ENCODE measurements at places on chromosomes 3 and 15. TPM values are rescaled to one million over a fixed set of nuclear protein-coding genes. Genes with fewer than 3 reads are reported as not detected.

DNA sequence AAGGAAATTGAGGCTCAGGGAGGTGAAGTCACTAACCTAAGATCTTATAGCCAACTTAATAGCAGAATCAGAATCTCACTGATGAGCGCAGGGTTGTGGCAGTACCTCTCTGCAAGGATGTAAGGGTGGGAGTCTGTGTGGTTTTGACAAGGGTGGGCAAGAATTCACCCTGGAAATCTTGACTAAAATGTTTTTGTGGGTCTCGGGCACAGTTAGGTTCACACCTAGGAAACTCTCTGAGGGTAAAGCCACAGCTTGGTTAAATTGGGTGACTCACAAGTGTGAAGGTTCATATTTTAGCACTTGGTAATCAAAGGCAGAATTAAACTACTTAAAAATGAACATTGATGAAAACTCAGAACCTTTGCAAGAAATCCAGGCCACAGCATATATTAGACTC, 178.2 kb upstream of the EOMES start:
- no peak for DNase-seq

DNA sequence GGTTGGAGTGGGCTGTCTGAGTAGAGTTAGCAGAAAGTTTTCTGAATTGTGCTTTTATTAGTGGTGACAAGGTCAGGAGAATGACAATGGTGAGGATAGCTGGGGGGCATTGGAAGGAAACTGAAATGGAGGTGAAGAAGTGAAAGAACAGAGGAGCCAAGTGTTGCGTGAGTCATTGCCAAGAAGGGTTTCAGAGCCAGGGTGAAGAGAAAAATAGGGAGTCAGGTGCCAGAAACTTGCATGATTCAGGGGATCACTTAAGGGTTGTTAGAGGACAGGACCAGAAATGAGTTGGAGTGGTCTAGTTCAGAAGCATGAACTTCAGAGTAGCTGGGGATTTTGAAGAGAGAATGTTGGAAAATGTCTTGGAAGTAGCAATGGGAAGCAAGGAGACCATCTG, 86.0 kb upstream of the GALNT15 start:
- DNase-seq: no peak

DNA sequence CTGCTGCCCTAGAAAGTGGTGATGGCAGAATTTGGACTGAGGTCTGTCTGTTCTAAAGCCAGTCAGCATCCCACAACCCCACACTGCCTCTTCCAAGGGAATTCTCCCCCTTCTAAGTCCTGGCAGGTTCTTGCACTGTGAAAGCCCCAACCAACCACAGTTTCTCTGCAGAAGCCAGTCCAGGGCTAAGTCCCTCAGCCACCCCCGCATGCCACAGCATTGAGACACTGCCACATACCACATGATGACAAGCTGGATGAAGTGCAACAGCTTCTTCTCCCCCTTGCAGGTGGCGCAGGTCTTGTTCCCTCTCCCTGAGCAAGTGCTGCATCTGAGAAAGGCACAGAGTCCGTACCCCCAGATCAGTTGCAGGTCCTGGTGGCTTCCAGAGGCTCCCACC, 18.6 kb downstream of the SSUH2 start:
- DNase-seq: no peak

GRCh38 chr3:161657786-161658185, 161.2 kb downstream of the OTOL1 start:
- DNase-seq: no peak

DNA sequence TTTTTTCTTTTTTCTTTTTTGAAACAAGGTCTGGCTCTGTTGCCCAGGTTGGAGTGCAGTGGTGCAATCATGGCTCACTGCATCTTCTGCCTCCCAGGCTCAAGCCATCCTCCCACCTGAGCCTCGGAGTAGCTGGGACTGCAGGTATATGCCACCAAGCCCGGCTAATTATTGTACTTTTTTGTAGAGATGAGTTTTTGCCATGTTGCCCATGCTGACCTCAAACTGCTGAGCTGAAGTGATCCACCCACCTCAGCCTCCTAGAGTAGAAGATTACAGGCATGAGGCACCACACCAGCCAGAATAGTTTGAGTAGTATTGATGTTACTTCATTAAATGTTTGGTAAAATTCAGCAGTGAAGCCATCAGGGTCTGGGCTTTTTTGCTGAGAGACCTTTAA, 251.8 kb downstream of the CADM2 start:
- no peak for DNase-seq

- DNase-seq: no peak
Observed at GRCh38 chr3:135181408-135181807, 386.3 kb downstream of the EPHB1 start.

DNA sequence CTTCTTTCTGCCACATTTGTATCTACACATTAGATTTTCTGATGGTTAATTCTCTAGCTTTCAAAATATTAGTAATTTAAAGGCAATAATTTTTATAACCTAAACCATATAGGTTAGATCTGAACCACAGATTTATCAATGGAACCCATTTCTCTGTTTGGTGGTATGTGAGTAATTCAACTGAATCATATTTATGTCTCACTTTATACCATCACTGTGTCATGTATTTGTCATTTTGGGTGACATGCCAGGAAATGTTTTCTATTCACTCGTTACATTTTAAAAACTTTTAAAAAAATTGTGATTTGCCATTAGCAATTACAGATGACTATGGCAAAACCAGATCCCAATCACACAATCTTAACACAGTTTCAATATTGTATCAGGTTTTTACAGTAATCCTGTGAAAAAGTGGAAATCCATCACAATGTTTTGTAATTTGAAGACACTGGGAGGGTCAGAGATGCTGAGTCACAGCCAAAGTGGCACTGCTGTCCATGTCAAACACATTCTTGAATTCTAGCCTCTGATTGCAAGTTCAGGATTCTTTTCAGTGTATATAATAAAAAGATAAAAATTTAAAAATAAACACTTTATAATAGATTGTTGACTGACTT, 356.0 kb upstream of the RBMS3 start:
- no peak for DNase-seq

GRCh38 chr3:41324156-41324475, 124.8 kb downstream of the CTNNB1 start:
- no peak for DNase-seq

GRCh38 chr15:56232058-56232457, 11.6 kb downstream of the RFX7 start:
- no peak for DNase-seq

DNA sequence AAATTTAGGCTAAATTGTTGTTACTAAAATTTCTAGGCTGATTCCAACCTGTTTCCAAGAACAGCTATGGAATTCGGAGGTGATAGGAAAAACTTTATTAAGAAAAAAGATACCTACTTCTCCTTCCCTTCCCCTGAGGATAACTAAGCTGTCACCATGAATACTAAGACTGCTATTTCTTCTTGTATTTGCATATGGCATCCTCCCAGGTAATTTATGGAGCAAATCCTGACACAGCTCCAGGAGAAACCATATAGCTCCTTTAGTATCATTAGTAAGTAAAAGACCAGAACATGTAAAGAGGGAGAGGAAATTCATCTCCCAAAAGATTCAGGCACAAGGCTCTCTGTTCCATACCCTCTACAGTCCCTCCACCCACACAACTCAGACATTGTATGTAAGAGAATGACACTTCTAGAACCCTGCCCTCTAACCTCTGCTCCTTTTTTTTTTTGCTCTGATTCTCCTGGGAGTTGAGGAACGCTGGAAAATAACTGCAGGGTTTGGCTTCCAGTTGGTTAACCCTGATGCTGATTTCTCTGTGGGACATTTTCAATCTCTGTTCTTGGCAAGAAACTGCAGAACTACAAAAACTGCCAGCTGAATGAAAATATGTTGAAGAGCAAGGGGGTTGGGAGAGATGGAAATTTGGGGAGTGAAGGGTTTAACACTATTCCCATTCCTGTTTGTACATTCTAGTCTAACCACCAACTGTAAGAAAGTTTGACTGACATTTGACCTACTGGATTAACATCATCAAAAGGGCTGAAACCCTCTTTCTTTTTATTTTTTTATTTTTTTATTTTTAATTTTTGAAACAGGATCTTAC, 14.2 kb upstream of the MAGI1 start:
- DNase-seq: no peak

GRCh38 chr3:79038057-79038456, 729.7 kb downstream of the ROBO1 start:
- DNase-seq: no peak

- DNase-seq: no peak
Observed at GRCh38 chr3:42500091-42500490, 2.4 kb upstream of the VIPR1 start.

DNA sequence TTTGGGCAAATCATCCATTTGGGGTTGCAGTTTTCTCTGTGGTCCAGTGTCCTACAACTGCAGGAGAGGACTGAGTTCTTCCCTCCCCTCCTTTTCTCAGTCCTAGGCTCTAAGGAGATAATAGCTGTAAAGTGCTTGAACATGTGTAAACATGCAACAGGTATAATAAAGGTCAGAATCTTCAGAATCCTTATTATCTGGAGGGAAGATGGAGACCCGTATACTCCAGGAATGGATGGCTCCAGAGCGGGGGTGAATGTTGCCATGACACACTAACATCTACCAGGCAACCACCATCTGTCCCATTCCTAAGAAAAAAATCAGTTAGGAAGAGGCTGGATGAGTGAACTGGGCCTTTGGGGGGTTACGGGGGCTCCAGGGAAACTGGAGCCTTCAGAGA, 39.7 kb upstream of the GLCE start:
- DNase-seq: no peak

GRCh38 chr3:177290633-177291032, 93.4 kb upstream of the TBL1XR1 start:
- DNase-seq: no peak

GRCh38 chr15:67025719-67026609, 39.4 kb upstream of the SMAD3 start:
- DNase-seq: no peak

- no peak for DNase-seq
Observed at GRCh38 chr15:70610541-70610940, 152.8 kb downstream of the UACA start.

GRCh38 chr15:69402816-69403215, 11.3 kb upstream of the KIF23 start:
- no peak for DNase-seq

- DNase-seq: no peak
Observed at GRCh38 chr3:188280627-188281026, 126.7 kb downstream of the LPP start.

DNA sequence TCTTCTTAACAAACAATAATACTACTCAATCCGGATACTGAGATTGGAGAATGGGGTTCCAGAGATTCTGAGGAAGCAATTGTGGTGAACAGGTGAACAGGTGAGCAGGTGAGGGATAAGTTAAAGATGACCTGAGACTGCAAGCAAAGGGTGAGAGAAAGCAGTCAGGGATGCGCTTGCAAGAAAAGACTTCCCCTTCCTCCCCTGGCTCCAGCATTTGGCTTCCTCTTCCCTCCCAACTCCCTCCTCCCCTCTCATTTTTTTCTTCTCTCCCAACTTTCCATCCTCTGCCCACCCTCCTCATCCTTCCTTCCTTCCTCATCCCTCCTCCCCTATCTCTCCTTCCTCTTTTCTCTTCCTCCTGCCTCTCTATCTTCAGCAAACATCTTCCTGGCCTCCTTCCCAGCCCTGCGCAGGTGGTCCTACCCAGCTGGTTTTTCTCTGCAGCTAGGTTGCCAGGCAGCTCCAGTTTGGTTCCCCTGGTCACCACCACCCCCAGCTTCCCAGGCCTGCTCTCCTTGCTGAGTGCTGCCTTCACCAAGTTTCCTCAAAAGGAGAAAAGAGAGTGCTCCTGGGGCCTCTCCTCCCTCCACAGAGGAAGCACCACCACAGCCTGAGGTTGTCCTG, 10.4 kb upstream of the VIPR1 start:
- no peak for DNase-seq

- no peak for DNase-seq
Observed at GRCh38 chr3:14520967-14521366, 19.2 kb downstream of the GRIP2 start.

- DNase-seq: peak; percentile 48
Observed at GRCh38 chr15:77830051-77830468, 197.3 kb upstream of the LINGO1 start.

- DNase-seq: no peak
Observed at GRCh38 chr15:65777843-65778242, 14.2 kb downstream of the DENND4A start.

- no peak for DNase-seq
Observed at GRCh38 chr3:179318876-179319275, 4.0 kb upstream of the ZNF639 start.

Gene APOD
- not detected for total RNA-seq

Gene KNSTRN
- total RNA-seq: 54.7 TPM

Gene SNTN
- total RNA-seq: not detected

Gene TGM5
- not detected for total RNA-seq

Gene MESP2
- total RNA-seq: 2.5 TPM

Gene TMC3
- not detected for total RNA-seq

Gene CLDN16
- 29.7 TPM for total RNA-seq

Gene KBTBD13
- total RNA-seq: not detected

Gene SYNM
- total RNA-seq: 2.1 TPM

Gene PLA2G4D
- total RNA-seq: not detected
